ENCODE measurements at places on chromosomes 1 and 21. TPM values are rescaled to one million over a fixed set of nuclear protein-coding genes. Genes with fewer than 3 reads are reported as not detected.

GRCh38 chr1:225348400-225348799, 79.4 kb downstream of the LBR start:
- H3K4me3 ChIP-seq = no peak overlapping the region
- DNase-seq = no peak
- H3K27me3 ChIP-seq = 0 out of 2 replicates have a peak, but pooled peaks cover 3% of the 10 kb centered on the region
- H3K36me3 ChIP-seq = no peaks in the 10 kb centered on the region
- H3K4me1 ChIP-seq = no peaks in the 10 kb centered on the region
- H3K27ac ChIP-seq = no peak overlapping the region

DNA sequence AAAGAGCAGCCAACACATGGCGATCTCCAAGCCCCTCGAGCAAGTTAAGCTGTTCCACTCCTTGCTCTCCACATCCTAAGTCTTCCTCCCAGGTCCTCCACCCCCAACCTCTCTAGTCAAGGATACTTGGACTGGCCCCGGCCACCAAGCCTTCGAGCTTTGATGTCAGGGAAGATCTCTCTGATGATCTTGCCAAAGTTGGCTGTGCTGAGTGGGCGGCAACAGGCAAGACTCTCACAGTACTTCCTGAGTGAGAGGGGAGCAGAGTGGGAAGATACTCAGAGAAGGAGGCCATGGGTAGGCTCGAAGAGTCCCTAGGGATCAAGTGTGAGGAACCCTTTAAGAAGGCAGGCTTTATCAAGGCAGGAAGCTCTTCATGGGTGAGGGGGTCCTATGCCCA, 2.8 kb downstream of the RFX5 start:
- no peak overlapping the region for H3K27ac ChIP-seq
- H3K4me3 ChIP-seq = no peak overlapping the region
- DNase-seq = no peak

DNA sequence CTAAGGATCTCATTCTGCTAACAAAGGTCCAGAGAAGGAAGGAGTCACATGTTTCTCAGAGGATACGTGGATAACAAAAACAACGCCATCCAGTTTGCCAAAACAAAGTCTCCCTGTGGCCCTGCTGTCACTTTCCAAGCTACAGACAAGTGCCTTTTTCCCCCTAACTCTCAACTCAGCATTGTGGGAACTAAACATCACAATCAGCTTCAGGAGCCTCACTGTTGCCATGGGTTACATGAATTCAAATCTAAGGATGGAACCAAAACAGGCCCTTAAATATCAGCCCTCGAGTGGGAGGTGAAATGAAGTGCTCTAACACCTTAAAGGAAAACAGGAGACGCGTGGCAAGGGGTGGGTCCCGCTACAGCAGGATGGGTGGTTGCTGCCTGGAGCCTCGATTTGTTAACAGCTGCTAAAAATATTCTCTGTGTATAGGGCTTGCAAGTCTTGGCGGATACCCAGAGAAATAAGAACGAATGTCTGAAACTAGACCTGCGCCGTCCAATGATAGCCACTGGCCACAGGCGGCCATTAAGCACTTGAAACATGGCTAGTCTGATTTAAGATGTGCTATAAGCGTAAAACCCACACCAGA, 66.4 kb upstream of the SOD1 start:
- peak; percentile 19 for DNase-seq
- H3K27ac ChIP-seq = no peak overlapping the region
- H3K27me3 ChIP-seq = peaks cover 15% of the 10 kb centered on the region
- no peak overlapping the region for H3K4me3 ChIP-seq

The DISC1 gene
- total RNA-seq = 1.2 TPM

The ASB17 gene
- total RNA-seq = not detected

DNA sequence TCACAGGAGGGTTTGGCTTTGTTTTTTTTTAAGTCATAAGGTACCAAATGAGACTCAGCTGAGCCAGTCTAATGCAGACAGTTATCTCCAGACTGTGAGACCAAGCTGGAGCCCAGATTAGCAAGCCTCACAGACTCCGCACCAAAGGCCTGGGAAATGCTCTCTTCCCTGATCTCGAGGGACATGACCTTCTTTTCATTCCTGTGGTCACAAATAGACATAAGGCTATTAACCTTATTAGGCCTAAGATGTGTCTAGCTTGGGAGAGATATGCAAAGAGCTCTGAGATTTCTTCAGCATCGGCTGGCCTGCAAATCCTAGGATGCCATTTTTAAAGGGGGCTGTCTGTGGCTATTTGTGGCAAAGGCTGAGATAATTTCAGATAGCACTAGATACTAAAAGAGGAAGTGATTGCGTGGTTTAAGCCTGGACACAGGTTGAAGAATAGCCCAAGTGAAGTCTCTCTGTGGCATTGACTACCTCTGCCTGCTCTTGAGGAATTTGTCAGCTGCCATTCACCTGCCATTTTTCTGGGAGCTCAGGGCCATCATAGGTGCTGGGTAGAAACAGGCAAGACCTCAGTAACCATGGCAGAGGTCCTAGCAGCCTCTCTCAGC, 301.3 kb downstream of the SIPA1L2 start:
- H3K27me3 ChIP-seq = no peaks in the 10 kb centered on the region
- DNase-seq = no peak
- H3K27ac ChIP-seq = no peak overlapping the region

The OR6F1 gene
- not detected for total RNA-seq

The EXO1 gene
- total RNA-seq = 6.2 TPM

- H3K4me1 ChIP-seq = peaks cover 17% of the 10 kb centered on the region
- H3K27me3 ChIP-seq = no peaks in the 10 kb centered on the region
- DNase-seq = no peak
- H3K4me3 ChIP-seq = no peak overlapping the region
- no peaks in the 10 kb centered on the region for H3K36me3 ChIP-seq
Observed at GRCh38 chr1:5981009-5981380, 11.2 kb downstream of the NPHP4 start.

- H3K27ac ChIP-seq = no peak overlapping the region
- no peaks in the 10 kb centered on the region for H3K4me1 ChIP-seq
Observed at GRCh38 chr1:70672442-70672888, 261.4 kb downstream of the CTH start.

DNA sequence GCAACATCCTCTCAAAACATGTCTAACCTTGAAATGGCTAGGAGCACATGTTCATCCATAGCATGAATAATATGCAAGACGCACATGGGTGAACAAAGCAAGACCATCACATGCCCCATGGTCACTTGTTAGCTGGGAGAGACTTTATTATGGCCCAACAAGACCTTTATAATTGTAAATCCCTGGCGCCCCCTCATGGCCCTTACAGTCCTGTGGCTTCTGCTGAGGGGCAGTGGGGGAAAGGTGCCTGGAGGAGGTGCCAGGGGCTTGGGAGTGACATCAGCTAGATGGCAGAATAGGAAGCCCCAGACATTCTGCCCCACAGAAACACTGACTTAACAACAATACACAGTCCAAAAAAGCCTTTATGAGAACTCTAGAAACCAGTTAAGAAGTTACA, 51.7 kb downstream of the CSMD2 start:
- no peak overlapping the region for H3K4me3 ChIP-seq
- H3K27ac ChIP-seq = no peak overlapping the region
- H3K36me3 ChIP-seq = no peaks in the 10 kb centered on the region
- H3K27me3 ChIP-seq = no peaks in the 10 kb centered on the region
- 0 out of 2 replicates have a peak, but pooled peaks cover 5% of the 10 kb centered on the region for H3K4me1 ChIP-seq
- peak; percentile 28 for DNase-seq

GRCh38 chr1:32255072-32256071, 4.3 kb downstream of the LCK start:
- no peaks in the 10 kb centered on the region for H3K27me3 ChIP-seq
- no peak for DNase-seq
- H3K36me3 ChIP-seq = no peaks in the 10 kb centered on the region
- H3K4me1 ChIP-seq = no peaks in the 10 kb centered on the region
- H3K27ac ChIP-seq = no peak overlapping the region

The LYPD8 gene
- total RNA-seq = not detected

- peak; percentile 83 for DNase-seq
- peak overlapping the region; percentile 70 for H3K27ac ChIP-seq
- H3K36me3 ChIP-seq = no peaks in the 10 kb centered on the region
- no peaks in the 10 kb centered on the region for H3K27me3 ChIP-seq
- H3K4me3 ChIP-seq = no peak overlapping the region
- peaks cover 29% of the 10 kb centered on the region for H3K4me1 ChIP-seq
Observed at GRCh38 chr21:35149698-35150097, 100.6 kb upstream of the RUNX1 start.

DNA sequence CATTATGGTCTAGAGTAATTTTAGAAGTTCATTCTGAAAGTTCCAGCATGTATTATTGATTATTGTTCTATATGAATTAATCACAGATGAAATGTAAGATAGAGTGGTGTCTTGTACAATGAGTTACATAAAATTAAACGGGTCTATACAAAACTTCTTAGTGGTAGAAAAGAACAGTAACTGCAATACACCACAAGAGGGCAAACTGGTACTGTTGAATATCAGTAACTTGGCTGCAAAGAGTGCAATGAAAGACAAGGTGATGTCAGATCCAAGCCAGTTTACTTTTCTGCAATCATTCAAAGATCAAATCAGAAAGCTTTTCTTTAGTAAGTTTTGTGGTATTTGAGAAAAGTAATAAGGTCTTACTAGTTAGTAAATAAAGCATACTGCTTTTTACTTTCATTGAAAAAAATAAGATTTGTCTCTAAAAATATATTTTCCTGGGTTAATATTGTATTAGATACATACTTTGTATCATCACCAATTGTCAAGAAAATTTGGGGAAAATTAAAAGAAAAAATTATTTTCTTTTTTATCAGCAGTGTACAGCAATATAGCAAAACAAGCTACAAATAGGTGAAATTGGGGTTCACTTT, 66.4 kb upstream of the BTG3 start:
- peaks cover 13% of the 10 kb centered on the region for H3K27me3 ChIP-seq
- no peak overlapping the region for H3K27ac ChIP-seq
- H3K36me3 ChIP-seq = no peaks in the 10 kb centered on the region
- DNase-seq = peak; percentile 79
- no peak overlapping the region for H3K4me3 ChIP-seq

The ZNF648 gene
- not detected for total RNA-seq

The ADSS2 gene
- total RNA-seq = 48.7 TPM

DNA sequence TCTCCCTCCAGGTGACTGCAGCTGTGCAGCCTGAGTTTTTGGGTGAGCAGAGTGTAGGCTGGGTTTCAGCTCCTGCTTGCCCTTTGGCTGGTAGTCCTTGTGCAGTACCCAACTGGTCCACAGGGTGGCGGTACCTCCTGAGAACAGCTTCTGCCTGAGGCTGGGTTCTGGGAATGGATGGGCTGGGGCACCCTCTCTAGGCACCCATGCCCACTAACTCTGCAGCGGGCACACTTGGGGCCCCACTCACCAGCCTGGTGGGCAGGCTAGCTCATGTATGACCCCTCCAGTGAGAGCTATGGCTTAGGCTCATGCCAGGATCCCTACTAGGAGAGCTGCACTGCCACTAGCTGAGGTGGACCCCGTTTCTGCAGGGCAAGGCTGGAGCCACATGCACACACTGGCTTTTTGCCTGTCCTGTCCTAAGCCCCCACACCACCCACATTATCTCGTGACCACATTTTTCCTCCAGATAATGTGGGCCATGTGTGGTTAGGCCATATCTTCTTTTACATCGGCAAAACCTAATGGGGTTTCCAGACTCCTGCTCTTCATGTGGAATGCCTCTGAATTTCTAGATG, 15.5 kb upstream of the GSTM4 start:
- H3K27me3 ChIP-seq = no peaks in the 10 kb centered on the region
- H3K4me1 ChIP-seq = peaks cover 13% of the 10 kb centered on the region
- H3K4me3 ChIP-seq = no peak overlapping the region
- no peaks in the 10 kb centered on the region for H3K36me3 ChIP-seq
- H3K27ac ChIP-seq = no peak overlapping the region

The TMPRSS3 gene
- total RNA-seq = not detected

GRCh38 chr1:156203331-156203730, 9.4 kb downstream of the SLC25A44 start:
- no peak overlapping the region for H3K4me3 ChIP-seq
- peaks cover 10% of the 10 kb centered on the region for H3K4me1 ChIP-seq
- no peaks in the 10 kb centered on the region for H3K27me3 ChIP-seq
- DNase-seq = peak; percentile 58

The RIPPLY3 gene
- not detected for total RNA-seq

DNA sequence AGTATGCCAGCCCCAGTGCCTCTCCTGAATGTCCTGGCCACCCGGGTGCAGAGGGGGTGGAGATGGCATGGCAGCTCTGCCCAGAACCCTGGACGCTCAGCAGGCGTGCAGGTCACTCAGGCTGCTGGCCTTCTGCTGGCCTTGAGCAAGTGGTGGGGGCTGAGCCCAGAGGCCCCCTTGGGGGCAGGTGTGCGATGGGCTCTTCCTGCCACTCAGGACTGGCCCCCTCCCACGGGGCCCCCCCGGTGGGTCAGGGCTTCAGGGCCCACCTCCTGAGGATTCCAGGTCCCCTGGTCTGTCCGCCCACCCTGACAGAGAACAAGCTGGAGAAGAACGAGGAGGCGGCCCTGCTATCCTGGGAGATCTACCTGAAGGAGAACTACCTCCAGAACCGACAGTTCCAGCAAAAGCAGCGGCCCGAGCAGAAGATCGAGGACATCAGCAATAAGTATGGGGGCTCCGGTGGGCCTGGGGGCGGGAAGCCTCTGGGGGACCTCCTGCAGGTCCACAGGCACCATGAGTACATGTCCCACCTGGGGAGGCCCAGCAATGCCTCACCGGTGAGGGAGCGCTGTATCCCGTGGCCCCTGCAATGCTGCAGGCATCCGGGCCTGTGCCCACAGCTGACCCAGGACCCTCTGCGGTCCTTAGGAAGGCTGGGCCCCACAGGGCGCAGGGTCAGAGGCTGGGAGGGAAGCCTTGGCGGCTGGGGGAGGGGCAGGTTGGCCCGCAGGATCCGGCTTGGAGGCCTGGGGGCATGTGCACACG, 37.0 kb upstream of the LRRC3 start:
- H3K4me1 ChIP-seq = no peaks in the 10 kb centered on the region

DNA sequence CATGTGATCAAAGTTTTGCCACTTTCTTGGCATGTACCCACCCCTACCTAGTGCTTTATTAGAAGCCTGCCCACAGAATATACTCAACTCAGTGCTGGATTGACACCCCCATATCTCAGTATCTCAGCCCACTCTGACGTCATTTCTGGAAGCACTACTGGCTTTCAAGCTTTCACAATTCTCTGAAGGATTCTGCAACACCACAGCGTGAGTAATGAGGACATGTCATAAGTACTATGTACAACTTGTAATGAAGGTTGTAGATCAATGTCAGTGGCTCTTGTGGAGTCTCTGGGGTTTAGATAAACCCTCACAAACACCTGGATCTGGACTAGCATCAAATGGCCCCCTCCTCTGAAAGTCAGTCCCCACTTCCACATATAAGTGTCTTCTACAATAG, 57.2 kb downstream of the TNFSF4 start:
- H3K36me3 ChIP-seq = no peaks in the 10 kb centered on the region
- no peak overlapping the region for H3K27ac ChIP-seq
- DNase-seq = peak; percentile 95

All from GM23248 (cell line).